Forelimb muscle (tissue), 1 donor: ENCODE measurements at places on chromosomes 7 and 10. TPM values are rescaled to one million over a fixed set of nuclear protein-coding genes. Genes with fewer than 3 reads are reported as not detected.

AKR1D1 gene
- 0.06 TPM for polyA plus RNA-seq

CACNB2 gene
- polyA plus RNA-seq, result 1.5 TPM

ATG9B gene
- polyA plus RNA-seq, result 0.73 TPM

EGR2 gene
- 2.5 TPM for polyA plus RNA-seq

VSTM2A gene
- polyA plus RNA-seq, result not detected

TCF7L2 gene
- 47.5 TPM for polyA plus RNA-seq

TMEM26 gene
- 8.0 TPM for polyA plus RNA-seq

CUZD1 gene
- polyA plus RNA-seq, result 0.95 TPM

H2BK1 gene
- polyA plus RNA-seq, result not detected

OR2A42 gene
- polyA plus RNA-seq, result 0.34 TPM

CLEC2L gene
- 2.5 TPM for polyA plus RNA-seq

PLAC9 gene
- polyA plus RNA-seq, result 59.1 TPM

PNLIP gene
- polyA plus RNA-seq, result not detected

GLI3 gene
- polyA plus RNA-seq, result 10.8 TPM
